ENCODE measurements at places on chromosomes 13 and 19.
A peak's percentile ranks its signal among the peaks of the same experiment; 100 is the strongest.

DNA sequence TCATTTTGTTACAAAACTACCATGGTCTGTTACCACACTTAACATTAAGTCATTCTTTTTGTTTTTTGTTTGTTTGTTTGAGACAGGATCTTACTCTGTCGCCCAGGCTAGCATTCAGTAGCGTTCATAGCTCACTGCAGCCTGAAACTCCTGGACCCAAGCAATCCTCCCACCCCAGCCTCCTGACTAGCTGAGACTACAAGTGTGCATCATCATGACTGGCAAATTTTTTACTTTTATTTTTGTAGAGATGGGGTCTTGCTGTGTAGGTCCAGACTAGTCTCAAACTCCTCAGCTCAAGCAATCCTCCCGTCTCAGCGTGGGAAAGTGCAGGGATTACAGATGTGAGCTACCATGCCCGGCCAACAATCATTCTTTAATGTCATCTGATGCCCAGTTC, 3.3 kb downstream of the ALDH16A1 start:
- DNase-seq: no peak

DNA sequence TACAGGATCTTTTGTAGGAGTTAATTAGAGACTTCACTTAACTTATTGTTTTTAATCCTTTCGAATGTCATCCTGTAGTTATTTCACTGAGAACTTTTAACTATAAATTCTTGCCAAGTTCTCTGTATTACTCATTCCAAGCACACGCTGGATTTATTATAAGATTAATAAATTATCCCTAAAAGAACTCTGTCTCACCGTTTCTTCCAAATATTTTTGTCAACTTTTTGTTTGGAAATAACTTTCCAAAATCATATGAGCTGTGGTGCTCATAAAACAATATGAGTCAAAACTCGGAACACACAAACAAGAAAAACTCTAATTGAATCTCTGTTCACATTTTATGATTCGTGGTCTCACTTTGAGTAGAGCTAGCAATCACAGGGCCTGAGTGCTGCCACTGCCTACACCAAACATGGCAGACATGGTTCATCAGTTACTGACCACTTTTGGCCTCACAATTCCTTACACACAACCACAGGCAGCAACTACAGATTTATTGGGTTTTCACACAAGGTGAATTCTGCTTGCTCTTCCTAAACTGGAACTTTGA, 412.0 kb downstream of the FGF14 start:
- no peak for DNase-seq

DNA sequence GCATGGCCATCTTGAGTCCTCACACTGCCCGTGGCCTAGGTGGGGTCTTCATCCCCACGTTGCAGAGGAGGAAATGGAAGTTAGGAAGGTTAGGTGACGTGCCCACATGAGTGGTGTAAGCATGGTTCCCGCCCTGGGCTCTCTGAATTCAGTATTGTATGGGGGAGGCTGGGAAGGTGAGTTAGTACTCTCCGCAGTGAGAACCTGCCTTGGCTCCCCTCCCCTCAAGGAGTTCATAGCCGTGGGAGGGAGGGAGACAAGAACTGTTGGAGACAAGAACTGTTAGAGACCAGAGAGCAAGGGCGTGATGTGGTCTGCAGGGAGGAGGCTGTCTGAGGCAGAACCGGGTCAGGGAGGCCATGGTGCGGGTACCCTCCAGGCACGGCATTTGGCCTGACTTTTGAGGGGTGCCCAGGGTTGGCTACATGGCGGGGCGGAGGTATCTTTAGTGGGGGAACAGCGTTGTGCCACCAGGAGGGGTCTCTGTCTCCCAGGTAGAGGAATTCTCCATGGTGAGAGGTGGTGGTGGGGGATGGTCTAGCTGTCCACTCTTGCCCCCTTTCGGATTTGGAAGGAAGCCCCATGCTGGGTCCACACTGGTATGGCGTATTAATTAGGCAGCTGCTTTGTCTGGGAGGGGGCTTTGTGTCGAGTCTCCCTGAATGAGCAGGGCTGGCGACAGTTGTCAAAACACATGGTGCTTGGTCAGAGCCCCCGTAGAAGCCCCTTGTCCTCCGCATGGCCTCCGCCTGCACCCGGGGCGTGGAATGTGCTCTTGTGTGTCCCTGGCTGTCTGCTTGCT, 45.8 kb downstream of the CAPN12 start:
- DNase-seq: no peak

GRCh38 chr13:50080203-50080910, 65.1 kb downstream of the KCNRG start:
- DNase-seq: no peak

GRCh38 chr13:100519626-100520025, 69.0 kb downstream of the GGACT start:
- no peak for DNase-seq

- no peak for DNase-seq
Observed at GRCh38 chr19:3457528-3458228, 22.6 kb downstream of the SMIM24 start.

- DNase-seq: no peak
Observed at GRCh38 chr19:18008814-18009213, 844 bp downstream of the ARRDC2 start.

DNA sequence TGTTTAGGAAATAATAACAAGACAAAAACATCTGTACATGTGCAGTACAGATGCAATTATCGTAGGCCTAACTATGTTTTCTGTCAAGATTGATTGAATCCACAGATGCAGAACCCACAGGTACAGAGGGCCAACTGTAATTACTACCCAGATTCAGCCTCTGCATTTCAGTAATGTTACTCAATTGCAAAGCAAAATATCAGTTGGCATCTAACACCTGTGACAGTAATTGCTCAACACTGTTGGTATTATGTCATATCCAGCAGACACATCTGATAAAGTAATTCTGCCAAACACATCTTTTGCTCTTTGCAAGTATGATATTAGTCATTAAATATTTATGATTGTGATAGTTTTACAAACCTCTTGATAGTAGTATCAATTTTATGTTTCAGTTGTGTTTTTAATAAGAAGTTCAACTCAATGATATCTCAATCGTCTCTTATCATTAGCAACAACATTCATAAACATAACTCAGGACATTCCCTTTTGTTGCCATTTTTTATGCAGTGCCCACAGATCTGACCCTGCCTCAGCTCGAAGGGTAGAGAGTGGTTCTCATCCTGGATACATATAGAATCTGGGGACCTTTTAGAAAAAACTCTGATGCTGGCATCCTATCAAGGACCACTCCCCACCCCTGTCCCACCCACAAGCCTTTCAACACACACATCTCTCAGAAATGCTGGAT, 104.7 kb downstream of the MYCBP2 start:
- no peak for DNase-seq

GRCh38 chr13:35630551-35631275, 154.2 kb upstream of the MAB21L1 start:
- DNase-seq: no peak

DNA sequence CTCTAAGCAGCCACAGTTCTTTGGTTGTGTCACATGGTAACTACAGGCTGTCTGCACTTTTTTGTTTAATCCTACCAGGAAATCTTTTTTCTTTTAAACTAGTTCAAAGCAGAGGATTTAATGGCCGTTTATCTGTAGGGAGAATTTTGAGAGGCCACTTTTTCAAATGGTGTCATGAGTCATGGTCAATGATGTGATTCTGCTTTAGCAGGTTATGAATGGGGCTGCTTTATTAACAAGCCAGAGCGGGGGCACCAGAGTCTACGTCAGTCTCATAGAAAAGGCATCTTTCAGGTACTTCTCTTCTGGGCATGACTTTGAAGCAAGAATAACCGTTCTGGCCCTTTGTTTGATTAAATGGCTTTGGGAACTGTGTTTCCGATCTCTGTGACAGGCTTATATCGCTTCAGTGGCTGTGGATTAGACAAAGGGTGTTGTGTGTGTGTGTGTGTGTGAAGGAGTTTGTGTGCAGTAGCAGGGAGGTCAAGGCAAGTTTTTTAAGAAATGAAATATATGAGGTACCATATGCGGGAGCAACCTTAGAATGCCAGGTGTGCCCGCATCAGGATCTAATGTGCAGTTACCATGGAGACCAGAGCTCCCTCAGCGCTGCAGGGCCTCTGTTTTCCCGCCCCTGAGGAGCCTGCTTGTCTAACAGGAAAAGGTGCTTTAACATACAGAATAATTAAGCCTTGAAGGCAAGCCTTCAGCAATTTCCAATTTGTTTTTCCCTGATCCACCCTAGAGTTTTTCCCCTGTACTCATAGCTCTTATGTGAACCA, 120.5 kb downstream of the KATNAL1 start:
- DNase-seq: no peak

DNA sequence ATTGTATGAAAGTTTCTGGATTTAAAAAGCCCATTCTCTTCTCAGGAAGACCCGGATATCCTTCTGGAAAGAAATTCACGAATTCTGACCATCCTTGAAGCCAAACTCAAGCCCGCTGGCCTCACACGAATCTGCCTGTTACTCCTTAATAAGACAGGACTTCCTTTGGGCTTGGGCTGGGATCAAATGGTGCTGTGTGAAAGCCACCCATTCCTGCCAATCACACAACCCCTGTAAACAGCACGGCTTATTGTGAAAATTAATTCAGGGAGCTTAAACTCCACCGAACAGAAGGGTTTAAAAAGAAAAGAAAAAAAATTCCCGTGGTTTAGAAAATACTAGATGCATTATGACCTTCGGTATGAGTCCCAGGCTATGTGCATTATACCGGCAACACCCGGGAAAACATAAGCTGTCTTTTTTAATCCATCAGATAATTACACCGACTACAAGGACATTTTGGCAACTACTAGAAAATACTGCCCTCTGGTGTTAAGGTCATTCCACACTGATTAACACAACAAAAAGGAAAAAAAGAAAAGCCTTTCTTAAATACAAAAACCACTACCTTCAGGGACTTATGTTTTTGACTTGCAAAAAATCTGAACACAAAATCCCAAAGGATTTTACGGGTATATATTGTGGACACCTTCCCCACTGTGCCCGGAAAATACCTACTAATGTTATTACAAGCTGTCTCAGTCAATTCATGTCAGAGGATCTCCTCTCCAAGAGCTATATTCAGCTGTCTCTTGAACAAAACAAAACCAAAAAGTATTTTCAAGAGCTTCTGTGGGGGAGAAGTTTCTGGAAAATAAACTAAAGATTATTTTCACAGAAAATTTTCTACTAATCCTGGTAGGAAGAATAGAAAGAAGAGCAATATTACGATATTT, 76.0 kb upstream of the LSM14A start:
- no peak for DNase-seq

DNA sequence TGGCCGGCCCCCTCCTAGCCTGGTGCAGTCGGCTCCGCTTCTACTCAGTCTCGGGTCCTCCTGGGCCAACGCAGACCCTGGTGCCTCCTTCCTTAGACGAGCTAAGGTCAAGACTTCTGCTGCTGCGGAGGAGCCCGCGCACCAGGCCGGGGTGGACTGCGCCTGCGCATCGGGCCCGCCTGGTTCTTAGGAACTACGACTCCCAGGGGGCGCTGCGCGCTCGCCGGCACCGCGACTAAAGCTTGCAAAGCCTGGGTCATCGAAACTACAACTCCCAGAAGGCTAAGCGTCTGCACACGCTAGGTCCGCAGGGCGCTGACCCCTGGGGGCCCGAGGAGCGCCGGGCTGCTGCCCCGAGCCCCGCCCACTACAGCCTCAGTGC, at the start of gene ZNF835:
TSS of gene ZNF835 (minus strand) at position 145 of the 382 bp plus-strand sequence. CDS start 6,559 bp downstream, outside the sequence.
- DNase-seq: peak; percentile 54

GRCh38 chr13:96020155-96020575, 33.0 kb downstream of the UGGT2 start:
- no peak for DNase-seq

Data from activated naive CD4-positive, alpha-beta T cell (primary cell).